Caki2 (cell line): ENCODE measurements at places on chromosomes 3 and 15.

GRCh38 chr15:53808058-53808706, 48.7 kb upstream of the WDR72 start:
- DNase-seq: no peak

DNA sequence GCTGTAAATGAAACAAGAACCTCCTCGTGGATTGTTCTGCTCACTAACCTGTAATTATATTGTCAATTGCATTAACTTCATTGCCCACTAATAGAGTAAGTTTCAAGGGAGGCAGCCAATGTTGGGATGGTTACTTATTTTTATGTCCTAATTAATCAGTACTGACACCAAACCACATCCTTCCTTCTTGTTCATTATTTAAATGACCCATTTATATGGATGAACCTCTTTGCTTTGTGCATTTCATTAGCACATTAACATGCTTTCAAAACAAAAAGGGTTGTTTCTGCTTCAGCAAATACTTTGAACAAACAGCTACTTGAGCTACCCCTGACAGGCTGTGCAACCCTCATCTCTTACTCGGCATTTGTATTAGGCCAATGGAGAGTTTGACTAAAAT, 374.2 kb downstream of the MECOM start:
- DNase-seq: no peak

GRCh38 chr3:11001020-11001657, 8.6 kb downstream of the SLC6A1 start:
- no peak for DNase-seq

GRCh38 chr3:50124052-50124799, 30.9 kb upstream of the SEMA3F start:
- no peak for DNase-seq

- DNase-seq: no peak
These were observed 98.6 kb downstream of the ZIC1 start for GRCh38 chr3:147507638-147508286.

- no peak for DNase-seq
These were observed 320.7 kb downstream of the ZNF621 start for GRCh38 chr3:40845447-40845846.

- DNase-seq: no peak
These were observed 25.3 kb upstream of the ZSCAN2 start for GRCh38 chr15:84575493-84575892.

DNA sequence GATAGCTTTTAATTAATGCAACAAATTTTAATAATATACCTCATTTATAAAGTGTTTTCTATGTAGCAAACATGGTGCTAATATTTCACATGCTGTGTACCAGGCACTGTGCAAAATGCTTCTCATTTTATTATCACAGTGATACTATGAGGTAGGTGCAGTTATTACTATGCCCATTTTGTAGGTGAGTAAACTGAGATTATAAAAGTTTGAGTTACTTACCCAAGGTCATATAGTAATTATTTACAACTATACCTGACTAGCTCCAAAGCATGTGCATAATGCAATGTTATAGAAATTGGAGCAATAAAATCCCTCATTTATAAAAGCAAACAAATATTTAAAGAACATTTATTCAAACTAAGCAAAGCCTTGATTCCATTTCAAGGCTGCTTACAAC, 54.5 kb upstream of the DCBLD2 start:
- DNase-seq: no peak

DNA sequence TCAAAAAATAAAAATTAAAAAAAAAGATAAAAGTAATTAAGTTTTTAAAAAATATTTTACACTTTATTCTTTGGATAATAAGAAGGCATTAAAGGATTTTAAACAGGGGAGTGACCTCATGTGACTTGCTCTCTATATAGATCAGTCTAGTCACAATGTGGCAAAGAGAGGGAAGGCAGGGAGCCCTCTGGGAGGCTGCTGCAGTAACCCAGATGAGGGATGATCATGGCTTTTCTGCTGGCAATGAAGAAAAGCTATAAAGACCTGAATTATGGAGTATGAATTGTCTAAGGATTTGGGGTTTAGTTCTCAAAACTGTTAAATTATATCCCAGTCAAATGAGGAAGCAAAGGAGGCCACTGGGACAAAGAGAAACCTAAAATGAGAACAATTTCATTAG, 58.1 kb downstream of the SUMF1 start:
- no peak for DNase-seq

GRCh38 chr15:84955089-84955848, 26.4 kb upstream of the PDE8A start:
- DNase-seq: peak; percentile 55

DNA sequence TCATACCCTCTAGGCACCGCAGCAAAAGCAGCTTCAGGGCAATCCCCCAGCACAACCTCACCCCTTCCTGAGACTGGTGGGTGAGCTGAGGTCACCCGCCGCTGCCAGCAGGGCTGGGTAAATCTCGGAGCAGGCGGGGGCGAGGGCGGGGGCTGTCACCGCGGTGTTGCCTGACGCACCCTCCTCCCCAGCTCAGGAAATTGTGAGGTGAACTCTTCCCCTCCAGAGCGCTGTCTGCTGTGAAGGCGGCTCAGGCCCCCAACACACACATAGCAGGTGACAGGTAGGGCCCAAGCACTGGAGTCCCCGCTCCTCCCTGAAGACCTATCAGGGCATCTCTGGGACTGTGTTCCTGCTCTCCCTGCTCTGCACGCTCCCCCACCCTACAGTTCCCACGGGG, 30.2 kb upstream of the FURIN start:
- no peak for DNase-seq
